Muscle of back (tissue), 13 donors: ENCODE measurements at places on chromosomes 2 and 18.
A peak's percentile ranks its signal among the peaks of the same experiment; 100 is the strongest.

DNA sequence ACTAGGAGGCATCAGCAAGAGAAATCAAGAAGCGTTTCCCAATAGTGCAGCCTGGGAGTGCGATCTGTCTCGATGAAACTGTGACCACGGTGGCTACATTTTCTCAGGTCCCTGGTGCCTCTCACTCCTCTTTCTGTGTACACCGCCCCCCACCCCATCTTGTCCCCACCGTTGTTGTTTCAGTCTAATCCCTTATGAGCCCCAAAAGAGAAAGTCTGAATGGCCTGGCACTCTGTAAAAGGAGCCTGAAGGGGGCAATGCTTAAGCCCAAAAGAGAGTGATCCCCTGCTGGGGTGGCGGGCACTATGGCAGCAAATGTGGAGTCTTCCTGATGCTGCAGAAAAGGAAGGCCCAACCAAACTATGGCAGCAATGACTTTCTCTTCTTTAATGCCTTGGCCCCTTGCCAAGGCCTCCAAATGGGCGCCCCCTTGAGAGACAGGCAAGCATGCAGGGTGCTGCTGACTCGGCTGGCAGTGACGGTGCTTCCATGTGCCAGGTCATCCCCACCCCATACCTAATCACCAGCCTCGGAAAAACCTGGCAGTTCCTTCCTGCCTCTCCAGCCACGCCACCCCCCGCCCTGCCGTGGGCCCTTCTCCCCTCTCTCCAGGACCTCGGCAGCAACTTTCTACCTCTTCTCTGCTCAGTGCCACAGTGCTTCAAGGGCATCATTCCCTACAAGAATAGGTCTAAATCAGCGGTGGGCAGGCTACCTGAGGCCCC is 123.0 kb downstream of the CYP26B1 start:
- DNase-seq = no peak

- no peak for DNase-seq
Measured at GRCh38 chr2:10507106-10507505, 59.0 kb upstream of the ODC1 start.

DNA sequence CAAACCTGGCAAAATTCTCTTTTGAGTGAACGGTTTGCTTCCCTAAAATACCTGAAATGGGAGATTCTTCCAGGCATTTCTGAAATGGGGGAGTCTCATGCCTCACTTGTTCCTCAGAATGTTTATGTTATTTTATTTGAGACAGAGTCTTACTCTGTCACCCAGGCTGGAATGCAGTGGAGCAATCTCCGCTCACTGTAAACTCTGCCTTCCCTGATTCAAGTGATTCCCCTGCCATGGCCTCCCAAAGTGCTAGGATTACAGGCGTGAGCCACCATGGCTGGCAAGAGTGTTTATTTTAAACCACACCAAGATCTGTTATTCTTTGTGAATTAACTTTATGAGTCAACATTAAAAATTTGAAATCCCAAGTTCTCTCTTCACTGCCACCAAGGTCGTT is 6.4 kb upstream of the FHL2 start:
- DNase-seq = no peak

- DNase-seq = no peak
Measured at GRCh38 chr2:16645775-16646559, 19.7 kb downstream of the CYRIA start.

DNA sequence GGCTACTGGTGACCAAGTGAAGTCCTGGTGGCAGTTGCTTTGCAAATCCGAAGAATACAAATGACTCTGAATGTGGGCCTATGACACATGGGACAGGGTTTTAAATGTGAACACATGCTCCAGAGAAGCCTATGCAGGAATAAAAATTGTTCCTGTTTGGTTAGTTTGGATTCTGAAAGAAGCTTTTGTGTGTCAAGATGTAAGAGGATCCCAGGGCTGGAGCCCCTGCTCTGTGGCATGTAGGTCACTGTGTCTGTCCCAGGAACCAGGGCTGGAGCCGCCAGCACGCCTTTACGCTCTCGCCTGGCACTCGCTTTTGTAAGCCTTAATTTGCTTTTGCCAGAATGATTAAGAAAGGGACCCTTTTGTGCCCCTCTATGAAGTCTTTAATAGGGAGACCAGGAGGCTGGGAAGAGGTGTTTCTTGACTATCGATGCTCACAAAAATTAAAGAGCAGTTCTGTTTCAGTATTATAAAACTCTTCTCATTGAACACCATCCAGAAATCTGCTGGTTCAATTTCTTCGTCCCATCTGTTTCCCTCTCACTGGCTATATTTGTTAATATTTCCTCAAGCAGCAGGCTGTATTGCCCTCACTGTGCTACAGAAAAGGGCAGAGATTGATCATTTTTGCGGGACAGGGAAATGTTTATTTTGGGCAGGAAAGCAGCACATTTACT is 532.7 kb upstream of the POU3F3 start:
- DNase-seq = no peak

DNA sequence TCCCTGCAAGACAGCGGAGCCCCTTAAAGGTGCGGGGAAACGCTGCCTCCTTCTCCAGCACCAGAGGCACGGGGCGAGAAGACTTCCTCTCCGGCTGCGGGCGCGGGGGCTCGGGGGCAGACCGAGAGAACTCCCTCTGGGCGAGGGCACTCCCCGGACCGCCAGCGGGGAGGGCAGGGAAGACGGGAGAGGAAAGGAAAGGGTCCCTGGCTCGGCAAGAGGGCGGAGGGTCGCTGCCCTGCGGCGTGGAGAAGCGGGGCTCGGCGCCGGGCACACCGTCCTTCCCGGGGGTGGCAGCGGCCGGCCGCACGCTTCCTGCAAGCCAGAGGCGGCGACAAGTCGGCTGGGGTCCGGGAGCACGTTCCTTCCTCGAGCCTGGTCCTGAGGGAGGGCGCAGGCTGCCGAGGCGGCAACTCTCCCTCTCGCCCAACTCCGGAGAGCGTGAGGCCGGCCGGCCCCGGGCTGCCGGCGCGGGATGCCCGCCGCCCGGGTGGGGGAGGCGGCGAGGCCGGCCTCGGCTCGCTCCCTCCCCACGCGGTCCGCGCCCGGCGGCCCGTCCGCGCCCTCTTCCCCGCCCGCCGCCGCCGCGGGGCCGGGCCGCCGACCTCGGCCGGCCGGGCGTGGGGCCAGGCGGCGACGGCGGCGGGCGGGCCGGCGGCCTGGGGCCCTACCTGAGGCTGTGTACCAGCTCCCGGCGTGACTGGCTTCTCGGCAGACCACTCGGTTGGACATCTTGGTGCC is 1.1 kb downstream of the MEMO1 start:
- DNase-seq = peak; percentile 14

DNA sequence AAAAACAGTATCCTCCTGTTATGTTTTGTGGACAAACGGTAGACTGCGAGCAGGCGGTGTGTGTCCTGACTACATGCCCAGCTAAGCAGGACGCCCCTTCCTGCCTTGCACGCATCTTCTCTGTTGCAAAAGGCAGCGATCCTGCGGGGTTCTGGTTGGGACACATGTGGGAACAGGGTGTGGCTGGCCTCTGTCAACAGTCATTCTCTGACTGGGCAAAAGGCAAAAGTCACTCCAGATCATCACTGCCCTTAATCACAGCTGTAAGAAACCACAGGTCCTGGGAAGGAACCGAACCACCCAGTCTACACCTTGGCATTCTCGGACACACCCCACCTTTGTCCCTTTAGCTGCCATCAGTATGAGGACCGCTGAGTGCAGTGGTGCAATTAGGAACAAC is 44.3 kb upstream of the TMEM87B start:
- DNase-seq = no peak

DNA sequence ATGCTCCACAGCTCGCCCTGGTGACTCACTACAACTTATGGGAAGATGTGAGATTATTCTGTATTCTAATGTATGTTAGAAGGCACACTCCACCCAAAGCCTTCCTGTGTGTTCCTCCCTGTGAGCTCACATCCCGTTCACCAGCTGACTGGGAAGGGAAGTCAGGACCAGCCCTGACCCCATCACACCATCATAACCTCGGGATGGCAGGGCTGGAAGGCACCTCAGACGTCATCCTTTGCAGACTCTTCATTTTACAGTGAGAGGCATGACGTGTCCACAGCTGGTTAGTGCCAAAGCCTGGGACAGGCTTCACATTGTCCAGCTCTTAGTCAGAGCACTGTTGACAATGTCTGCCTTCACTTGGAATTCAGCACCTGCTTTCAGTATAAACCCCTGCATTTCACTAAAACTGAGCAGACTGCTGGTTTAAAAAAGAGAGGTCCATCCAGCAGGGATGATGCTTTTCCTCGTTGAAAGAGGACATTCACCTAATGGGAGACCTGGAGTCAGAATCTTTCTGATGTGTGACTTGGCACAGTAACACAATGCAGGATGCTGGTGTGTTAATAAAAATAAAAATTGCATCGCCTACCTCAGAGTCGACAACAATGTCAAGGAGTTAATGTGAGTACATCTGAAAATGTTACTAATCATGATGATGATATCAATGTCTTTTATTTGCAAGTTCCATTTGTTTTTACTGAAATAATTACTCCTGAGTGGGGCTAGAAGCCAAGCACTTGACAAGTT is 418.0 kb upstream of the TNP1 start:
- peak; percentile 76 for DNase-seq

- DNase-seq = no peak
Measured at GRCh38 chr2:230153390-230153976, 66.3 kb downstream of the SP110 start.

- peak; percentile 51 for DNase-seq
Measured at GRCh38 chr2:168568476-168569267, 112.6 kb downstream of the CERS6 start.

- DNase-seq = no peak
Measured at GRCh38 chr2:112973156-112973555, 4.7 kb upstream of the IL36G start.

DNA sequence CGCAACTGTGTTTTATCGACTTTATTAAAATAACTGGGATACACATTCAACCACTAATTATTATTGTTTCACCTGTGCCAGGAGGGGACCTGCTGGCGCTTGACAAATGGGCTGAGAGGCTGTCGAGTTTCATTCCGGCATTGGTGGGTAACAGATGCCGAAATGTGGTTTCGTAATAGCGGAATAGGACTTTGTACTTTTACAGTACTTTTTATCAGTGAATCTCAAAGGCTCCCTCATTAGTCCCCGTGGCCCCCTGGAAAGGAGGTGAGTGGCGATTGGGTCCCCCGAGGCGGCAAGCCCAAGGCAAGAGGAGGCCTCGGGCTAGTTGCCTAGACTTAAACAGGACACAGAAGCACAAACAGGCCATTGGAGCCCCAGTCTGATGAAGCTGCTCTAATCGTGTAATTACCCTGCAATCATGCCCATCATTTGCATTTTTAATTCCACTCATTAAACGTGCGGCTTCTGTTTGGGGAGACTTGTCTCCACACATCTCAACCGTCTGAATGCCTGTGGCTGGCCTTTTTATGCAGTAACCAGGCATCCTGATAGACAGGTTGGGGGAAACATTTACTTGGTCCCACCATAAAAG is 193.2 kb downstream of the INO80D start:
- DNase-seq = no peak

DNA sequence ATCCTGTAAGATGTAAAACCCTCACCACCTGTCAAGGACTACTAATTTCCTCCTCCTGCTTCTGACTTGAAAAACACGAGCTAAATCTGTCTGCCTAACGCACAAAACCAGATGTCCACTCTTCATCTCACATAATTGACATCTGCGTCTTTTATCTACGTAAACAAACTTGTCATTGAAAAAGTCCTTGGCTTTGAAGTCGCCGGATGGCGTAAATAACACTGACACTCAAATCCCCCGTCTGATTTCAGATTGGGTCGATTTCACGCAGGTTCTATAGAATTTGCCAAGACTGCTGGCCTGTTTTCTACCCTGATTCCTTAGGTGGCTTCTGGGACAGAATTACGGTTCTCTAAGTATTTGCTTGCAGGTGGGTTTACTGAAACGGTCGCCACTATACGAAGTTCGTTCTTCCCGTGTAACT is 539 bp upstream of the MOB4 start:
- no peak for DNase-seq

GRCh38 chr18:57859314-57859713 is 56.2 kb upstream of the ATP8B1 start:
- DNase-seq = no peak

GRCh38 chr2:137966043-137966442 is 1.8 kb downstream of the HNMT start:
- no peak for DNase-seq

GRCh38 chr2:239443666-239444567 is 43.1 kb upstream of the HDAC4 start:
- no peak for DNase-seq

DNA sequence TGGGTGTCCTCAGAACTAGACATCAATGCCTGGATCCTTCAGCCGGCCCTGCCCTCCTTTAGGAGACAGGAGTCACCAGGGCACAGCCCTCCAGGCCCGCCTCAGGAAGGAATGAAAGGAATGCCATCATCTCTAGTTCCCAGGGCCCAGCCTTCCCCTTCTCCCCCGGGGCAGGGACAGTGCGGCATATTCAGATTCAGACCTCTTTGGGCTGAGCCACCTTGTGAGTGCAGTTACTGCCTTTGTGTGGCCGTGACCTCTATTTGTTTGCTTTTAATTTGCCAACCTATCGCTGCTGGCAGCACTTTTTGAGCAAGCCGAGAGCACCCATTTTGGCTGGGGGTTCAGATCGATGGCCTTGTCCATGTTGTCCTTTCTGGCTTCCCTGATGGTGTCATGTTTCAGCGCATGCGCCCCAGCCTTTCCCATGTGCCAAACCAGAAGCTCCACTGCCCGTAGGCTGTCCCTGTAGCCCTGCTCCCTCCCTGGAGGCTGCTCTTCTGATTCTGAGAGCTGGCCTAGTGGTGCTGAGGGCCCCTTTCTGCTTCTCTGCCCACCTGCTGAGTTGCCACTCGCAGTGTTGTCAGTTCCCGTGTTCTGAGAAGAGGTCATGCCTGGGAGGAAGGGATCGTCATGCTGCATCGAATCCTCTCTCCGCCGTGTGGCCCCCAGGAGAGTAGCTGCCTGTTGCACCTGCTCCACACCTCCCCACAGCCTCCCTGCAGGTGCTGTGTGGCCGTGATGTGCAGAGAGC is 10.9 kb downstream of the ANKRD23 start:
- peak; percentile 56 for DNase-seq

GRCh38 chr2:143694335-143694734 is 565.1 kb downstream of the ARHGAP15 start:
- DNase-seq = no peak

DNA sequence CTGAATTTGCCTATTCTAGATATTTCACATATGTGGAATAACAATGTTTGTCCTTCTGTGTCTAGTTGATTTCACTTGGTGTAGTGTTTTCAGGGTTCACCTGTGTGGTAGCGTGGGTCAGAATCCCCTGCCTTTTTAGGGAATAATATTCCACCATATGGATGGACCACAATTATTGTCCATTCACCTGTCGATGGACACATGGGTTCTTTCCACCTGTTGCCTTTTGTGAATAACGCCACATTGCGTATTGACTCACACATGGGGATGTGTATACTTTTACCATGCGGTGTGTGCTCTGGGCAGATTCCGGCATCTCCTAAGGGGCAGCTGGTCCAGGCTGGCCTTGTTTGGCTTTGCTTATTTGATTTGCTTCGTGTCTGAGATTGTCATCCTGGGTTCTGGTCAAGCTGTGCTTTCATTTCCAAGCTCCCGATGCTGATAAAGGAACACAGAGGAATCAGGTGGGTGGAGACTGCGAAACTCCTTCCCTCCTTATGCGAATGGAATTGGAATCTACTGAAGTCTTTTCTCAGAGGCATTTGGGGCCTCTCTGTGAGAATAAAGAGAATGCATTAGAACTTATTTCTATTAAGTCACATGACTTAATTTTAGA is 18.9 kb upstream of the ALLC start:
- DNase-seq = no peak
